Motor neuron (in vitro differentiated cells): ENCODE measurements at places on chromosomes 2 and 18.

DNA sequence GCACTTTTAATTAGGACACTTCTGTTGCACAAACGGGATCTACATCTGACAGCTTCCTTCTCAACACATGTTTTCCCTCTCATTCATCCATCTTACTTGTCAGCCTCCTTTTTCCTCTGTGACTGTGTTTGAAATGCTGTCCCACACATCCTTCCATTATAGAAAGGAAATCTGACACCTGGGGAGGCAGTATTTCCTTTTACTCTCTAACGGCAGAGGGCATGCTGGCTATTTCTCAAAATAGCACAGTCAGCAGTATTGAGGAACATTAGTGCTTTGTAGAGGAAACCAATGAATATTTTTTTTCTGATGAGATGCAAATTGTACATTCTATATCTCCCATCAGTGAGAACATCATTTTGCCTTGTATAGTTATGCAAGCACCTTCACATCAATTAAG, 668.7 kb downstream of the SLC4A3 start:
- peak; percentile 41 for ATAC-seq

DNA sequence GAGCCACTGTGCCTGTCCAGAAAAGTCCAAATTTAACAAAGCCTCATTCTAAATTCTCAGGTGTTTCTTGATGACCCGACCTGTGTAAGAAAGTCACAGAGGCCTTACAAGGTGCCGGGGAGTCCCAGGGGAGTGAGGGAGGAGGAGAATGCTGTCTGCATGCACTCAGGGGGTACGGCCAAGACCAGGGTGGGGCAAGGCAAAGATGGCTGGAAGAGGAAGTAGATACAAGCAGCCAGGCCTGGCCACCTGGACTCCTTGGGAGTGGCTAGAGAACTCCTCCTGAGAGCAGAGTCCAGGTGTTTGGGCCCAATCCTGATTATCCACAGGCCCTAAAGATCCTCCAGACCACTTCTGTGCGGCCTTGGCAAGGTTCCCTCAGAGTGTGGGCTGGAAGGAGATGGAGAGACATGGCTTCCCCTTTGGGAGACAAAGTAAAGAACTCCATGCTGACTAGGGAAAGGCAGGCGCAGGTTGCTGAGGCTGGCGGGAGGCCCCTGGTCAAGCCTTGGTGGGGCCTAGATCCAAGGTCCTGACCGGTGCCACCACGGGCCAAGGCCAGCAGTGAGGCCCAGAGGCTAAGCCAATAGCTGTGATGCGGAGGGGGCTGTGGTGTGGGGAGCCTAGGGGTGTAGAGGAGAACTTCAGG, 74.7 kb downstream of the COPS8 start:
- ATAC-seq, result no peak

DNA sequence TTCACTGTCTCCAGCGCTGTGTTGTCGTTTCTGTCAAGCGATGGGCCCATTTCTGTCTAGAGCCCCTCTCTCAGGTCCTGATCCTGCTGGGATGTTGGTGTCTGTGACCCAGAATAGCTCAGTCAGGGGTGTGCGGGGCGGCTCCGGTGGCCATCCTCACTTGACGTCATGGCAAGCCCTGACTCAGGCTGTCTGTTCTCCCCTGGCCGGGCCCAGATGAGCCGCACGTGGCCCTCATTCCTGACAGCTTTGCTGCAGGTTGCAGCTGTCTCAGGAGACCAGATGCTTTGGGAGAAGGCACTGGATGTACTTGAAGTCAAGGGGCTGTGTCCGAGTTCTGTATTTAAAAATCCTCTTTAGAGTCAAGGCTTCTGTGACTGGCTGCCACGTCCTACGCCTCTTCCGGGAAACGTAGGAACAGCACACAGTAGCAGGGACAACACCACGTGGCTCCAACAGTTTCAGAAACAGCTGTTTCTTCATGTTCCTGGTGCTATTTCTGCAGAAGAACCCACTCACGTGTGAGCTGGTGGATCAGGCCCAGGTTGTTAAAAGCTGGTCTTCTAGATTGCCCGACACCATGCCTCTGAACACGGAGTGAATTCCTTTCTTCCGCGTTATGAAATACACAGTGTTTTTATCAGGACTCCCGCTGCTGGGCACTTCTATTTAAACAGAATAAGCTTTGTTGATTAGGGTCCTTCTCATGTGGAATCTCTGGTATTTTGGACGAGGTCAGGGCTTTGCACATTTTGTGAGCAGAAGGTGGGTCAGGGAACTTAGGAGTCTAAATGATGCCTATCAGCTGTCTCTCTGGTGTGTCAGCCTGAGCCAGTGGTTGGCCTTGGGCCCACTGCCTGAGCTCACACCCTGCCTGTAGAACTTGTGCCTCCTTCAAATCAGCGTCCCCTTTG, 28.3 kb upstream of the NTSR2 start:
- ATAC-seq, result no peak

DNA sequence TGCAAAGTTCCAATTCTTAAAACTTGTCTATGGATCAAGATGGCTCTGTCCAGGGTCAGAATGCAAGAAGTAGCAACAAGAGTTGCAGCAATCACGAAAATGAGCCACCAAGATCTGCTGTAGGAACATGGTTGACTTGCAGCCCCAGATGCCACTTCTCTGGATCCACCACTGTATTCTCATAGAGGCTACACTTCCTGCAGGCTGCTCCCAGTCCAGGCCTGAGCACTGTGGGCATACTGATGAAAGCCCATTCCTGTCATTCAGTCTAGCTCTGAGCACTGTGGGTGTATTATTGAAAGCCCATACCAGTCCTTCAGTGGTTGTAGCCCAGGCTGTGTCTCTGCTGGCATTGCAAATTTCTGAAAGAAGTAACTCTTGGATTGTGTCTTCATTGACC, 213.9 kb upstream of the AGAP1 start:
- ATAC-seq, result no peak

GRCh38 chr2:239870863-239871262, 154.3 kb downstream of the NDUFA10 start:
- ATAC-seq, result no peak

DNA sequence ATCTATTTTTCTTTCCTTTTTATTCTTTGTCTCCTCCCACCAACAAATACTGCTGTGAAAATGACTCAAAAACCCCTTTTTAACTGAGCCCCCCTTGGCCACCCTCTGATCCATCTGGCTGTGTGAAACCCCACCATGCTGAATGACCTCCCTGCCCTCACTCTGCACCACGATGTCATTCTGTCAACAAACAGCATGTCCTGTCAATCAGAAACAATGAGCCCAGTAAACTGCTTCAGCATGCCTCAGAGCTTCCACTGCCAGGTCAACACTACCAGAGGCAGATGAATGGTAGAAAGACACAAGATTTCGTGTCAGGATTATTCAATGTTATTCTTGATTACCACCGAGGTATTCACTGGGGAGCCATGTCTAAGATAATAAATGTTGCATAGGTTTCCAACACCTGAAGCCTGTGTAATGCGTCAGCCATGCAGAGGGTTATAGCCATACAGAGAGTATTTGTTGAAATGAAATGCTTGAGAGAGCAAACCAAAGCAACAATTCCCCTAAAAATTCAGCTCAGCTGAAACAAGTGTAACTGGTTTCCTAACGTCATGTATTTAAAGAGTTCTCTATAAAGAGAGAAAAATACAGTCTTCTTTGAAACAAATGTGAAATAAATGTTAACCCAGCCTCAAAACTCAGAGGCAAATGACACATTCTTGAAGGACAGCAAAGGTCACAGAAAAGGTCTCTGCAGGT, 76.7 kb downstream of the LRP2 start:
- ATAC-seq, result peak; percentile 92

DNA sequence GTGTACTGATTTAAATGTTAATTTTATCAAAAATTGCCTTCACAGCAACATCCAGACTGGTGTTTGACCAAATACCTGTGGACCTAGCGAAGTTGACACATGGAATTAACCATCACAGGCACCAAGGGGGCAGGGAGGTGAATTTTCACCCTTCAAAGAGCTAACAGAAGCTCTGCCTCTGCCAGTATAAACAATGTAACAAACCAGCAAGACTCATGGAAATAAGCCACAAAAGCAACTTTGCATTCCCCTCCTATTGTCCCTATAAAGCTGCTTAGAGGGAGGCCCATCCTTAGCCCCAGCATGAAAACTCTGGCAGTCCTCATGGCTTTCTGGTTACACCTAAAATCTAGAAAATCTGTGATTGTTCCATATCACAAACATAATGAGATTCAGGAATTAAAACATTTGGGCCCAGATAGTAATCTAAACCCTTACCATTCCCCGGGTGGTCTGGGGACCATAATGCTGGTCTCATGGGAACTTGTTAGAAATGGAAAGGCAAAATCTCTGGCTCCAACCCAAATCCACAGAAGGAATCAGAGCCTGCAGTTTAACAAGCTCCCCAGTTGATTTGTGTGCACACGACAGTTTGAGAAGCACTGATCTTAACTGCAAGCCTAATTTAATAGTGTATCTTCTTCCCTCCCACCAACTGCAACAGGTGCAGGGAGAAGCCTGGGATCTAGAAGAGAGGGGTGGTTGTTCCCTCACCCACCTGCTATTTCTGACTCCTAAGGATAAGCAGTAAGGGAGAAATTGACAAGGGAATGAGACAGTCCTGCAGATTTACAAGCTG, 23.1 kb downstream of the SERPINB11 start:
- no peak for ATAC-seq

GRCh38 chr2:2613279-2614199, 282.5 kb upstream of the MYT1L start:
- peak; percentile 98 for ATAC-seq
